ENCODE measurements at places on chromosomes 3 and 15.

GRCh38 chr3:113602836-113603235 lies 70.5 kb downstream of the SIDT1 start:
- DNase-seq, result no peak

GRCh38 chr3:126300001-126300760 lies 57.0 kb downstream of the KLF15 start:
- DNase-seq, result no peak

GRCh38 chr3:71087143-71088018 lies 496.1 kb downstream of the FOXP1 start:
- DNase-seq, result no peak

DNA sequence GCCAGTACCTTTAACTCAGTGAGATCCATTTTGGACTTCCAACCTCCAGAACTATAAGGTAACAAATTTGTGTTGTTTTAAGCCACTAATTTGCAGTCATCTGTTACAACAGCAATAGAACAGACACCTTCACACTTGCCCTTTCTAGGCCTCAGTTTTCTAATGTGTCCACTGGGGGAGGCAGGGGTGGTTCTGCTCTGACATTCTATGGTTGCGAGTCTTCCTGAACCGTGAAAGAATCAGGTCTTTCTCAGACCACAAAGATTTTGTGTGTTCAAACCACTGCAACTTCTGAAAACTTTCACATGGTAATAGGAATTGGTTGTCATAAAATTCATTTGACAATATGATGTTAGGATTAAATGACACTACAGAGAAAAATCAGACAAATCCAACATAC lies 26.8 kb upstream of the CSTA start:
- no peak for DNase-seq

GRCh38 chr3:108569336-108569735 lies 19.9 kb downstream of the CIP2A start:
- DNase-seq, result no peak

- DNase-seq, result no peak
Observed at GRCh38 chr3:141913150-141913811, 36.8 kb downstream of the ATP1B3 start.

DNA sequence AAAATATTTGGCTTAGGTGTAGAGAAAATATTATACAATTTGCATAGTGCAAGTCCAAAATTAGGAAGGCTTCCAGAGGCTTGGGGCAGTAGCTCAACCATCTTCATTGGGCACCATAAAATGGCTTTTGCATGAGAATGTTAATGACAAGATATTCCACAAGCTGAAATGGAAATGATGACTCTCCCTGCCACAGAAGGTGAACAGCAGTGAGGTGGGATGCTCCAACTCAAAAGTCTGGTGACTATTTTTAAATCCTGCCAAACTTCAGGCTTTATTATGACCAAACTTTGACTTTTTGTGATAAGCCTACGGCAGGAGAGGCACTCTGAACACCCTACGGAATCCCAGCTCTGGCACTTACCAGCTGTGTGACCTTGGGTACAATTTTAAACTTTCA lies 37.6 kb downstream of the ARHGEF3 start:
- no peak for DNase-seq

DNA sequence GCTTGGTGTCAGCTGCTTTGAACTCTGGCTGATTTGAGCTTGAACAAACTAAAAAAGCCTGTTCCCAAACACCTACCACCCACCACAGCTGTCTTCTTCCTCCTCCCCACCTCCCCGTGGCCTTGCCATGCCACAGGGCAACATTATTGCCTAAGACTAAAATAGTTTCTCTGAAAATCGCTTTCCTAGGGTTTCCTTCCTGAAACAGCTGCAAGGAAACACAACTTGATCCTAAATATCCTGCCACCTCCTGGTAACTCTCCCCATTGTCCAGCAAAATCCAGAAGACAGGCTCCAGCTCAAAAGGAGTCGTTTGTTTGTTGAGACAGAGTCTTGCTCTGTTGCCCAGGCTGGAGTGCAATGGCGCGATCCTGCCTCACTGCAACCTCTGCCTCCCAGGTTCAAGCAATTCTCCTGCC lies 193.9 kb upstream of the TPM1 start:
- no peak for DNase-seq

GRCh38 chr3:101996832-101997231 lies 147.5 kb downstream of the NFKBIZ start:
- DNase-seq, result no peak

DNA sequence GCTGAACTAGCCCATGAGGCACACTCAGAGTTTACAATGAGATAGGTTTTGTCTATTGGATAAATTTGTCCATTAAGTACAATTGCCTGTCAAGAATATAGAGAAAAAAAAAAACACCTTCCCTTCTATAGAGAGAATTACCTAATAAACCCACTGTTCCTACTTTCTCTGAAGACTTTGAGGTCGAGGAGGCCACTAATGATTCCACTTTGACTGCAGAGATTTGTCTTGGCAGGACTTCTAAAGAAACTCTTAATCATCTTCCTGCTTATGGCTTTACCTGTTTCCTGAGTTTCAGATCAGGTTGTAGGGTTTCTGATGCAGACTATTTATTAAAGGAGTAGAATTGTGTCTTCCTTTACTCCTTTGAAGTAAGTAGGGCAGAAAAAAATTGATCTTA lies 342.4 kb upstream of the KCNMB2 start:
- DNase-seq, result no peak

DNA sequence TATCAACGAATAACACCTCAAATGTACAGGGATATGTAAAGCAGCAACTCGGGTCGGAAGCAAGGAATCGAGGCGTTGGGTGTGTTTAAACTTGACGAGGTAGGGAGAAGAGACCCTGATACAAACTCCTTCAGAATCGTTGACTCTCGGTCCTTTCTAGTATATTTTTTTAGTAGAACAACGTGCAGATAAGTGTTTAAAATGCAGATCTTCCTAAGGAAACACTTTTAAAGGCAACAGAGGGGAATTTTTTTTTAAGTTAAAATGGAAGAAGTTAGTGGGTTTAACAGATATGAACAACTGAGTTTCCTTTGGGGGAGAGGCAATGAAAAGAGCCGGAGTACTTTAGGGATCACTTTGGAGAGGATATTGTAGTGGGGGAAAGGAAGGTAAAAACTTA lies 1.1 kb upstream of the KPNA4 start:
- DNase-seq, result no peak

GRCh38 chr15:101641129-101641764 lies 10.9 kb downstream of the TM2D3 start:
- DNase-seq, result peak; percentile 60

GRCh38 chr3:9194509-9195184 lies 54.8 kb downstream of the SRGAP3 start:
- DNase-seq, result no peak

- DNase-seq, result no peak
Observed at GRCh38 chr3:107377151-107377550, at the start of gene CCDC54. Gene CCDC54, plus strand, starts transcription at chr3:107377439. Its CDS starts 149 bp downstream, at chr3:107377588.

DNA sequence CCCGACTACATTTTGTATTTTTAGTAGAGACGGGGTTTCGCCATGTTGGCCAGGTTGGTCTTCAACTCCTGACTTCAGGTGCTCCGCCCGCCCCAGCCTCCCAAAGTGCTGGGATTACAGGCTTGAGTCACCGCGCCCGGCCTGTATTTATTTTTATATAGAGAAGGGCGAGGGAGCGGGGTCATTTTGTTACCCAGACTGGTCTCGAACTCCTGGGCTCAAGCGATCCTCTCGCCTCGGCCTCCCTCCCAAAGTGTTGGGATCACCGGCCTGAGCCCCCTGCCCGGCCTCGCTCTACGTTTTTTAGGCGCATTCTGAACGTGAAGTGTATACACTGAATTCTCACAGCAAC lies 514 bp upstream of the PPP4R2 start:
- DNase-seq, result no peak

DNA sequence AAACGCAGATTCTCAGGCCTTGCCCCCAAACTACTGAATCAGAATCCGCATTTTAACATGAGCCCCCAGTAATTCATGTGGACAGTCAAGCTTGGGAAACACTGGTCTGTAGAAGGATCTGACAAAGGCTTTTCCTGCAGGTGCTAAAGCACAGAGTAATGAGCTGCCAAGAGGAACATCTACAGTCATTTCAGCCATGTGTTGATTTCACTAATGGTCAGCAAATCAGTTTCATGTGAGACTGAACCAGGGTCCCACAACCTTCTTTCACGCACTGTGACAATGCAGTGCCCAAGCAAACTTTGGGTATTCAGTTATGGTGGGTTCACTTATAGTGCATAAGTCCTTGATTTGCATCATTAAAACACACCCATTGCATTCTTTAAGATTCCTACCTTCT lies 237.6 kb downstream of the TUSC7 start:
- DNase-seq, result no peak

- DNase-seq, result no peak
Observed at GRCh38 chr3:32421991-32422859, 30.6 kb downstream of the CMTM7 start.

DNA sequence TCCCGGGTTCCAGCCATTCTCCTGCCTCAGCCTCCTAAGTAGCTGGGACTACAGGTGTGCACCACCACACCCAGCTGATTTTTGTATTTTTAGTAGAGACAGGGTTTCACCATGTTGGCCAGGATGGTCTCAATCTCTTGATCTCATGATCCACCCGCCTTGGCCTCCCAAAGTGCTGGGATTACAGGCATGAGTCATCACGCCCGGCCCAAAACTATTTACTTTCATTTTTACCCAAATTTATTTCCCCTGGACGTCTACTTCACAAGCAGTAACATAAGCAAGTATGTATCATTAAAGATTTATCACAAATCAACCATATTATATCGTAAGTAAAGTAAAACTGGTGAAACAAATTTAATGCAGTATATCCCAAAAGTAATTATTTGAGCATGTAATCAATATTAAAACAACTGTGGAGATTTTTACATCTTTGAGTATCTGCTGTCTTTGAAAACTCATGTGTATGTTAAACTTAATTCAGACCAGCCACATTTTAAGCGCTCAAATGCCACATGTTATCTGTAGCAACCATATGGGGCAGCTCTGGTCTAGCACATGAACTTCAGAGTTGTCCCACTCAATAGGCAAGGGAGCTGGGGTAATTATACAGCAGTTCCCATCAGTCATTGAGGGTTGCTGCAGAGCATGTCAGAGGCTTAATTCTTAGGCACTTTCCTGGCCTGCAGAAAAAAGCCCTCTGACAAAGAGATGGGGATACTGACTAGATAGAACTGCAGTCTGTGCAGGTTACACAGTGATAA lies 185.7 kb upstream of the CTDSPL start:
- no peak for DNase-seq

DNA sequence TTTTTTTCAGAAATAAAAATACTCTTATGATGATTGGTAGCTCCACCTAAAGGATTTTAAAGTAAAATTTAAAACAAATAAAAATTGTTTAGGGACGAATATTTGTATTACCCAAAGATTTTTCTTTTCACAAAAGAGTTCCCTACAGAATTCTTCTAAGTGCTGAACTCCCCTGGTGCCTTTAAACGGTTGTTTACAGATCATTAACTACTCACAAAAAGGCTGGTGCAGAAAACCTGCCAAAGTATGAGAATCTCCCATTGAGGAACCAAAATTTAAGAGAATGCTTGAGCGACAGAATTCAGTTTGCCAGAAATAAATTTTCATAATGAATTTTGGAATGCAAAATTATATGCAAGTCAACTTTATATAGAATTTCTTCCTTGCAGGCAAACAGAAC lies 497.8 kb upstream of the NR2F2 start:
- no peak for DNase-seq

DNA sequence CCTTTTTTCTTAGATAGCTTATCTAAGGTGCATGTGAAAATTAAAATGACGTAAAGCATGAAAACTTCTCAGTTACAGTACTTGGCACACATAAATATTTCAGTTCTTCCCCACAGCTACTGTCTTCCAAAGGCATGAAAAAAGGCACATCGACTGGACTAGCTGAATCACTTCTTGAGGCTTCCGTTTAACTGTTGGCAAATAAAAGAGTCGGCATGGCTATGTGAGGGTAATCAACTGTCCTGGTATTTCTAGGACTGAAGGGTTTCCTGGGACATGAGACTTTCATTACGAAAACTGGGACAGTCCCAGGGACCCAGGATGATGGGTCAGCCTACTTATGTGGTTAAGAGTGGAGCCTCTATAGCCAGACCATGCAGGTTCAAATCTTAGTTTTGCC lies 168.2 kb downstream of the TPRG1 start:
- DNase-seq, result no peak
